Stimulated activated CD8-positive, alpha-beta memory T cell treated with anti-CD3 and anti-CD28 coated beads, Interleukin-15, amount 100 ng/mL, for 4 hours (primary cell): ENCODE measurements at places on chromosomes 4 and X.
A peak's percentile ranks its signal among the peaks of the same experiment; 100 is the strongest.

GRCh38 chrX:39144323-39144722 lies 343.1 kb downstream of the MID1IP1 start:
- no peak for DNase-seq

DNA sequence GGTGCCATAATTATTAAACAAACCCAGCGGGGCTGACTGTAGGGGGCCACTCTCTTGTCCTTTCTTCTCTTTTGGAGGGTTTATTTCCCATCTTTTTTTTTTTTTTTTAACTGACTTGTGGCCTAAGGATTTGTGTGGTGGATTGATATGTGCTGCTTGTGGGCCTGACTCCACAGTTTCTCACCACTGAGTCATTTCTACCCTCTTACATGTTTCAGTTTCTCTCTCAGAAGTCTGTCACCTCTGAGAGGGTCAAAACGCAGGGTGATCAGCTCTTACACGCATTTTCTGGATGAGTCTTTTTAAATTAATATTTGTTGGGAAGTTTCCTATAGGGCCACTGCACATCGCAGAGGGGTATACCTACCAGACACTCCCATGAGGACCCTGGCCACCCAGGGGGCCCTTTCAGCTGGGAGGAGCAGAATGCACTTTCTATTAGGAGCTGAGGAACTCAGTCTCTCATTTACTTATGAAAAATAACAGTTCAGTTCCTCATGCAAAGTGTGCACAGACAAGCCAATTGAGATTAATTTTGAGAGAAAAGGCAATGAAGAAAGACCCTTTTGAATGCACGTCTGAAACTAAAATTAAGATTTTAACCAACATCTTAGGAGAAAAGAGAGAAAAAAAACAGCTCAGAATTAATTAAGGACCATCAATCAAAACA lies 407.9 kb downstream of the TECRL start:
- DNase-seq = no peak

DNA sequence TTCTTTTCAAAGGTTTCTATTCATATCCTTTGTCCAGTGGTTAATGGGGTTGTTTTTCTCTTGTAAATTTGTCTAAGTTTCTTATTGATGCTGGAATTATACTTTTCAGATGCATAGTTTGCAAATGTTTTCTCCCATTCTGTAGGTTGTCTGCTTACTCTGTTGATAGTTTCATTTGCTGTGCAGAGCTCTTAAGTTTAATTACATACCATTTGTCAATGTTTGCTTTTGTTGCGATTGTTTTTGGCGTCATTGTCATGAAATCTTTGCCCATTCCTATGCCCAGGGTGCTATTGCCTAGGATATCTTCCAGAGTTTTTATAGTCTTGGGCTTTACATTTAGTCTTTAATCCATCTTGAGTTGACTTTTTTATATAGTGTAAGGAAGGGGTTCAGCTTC lies 21.2 kb upstream of the UGT8 start:
- DNase-seq = no peak

- DNase-seq = no peak
These were observed 218.2 kb downstream of the IDS start for GRCh38 chrX:149286940-149287349.

- DNase-seq = no peak
These were observed 12.4 kb downstream of the PSAPL1 start for GRCh38 chr4:7422151-7422897.

DNA sequence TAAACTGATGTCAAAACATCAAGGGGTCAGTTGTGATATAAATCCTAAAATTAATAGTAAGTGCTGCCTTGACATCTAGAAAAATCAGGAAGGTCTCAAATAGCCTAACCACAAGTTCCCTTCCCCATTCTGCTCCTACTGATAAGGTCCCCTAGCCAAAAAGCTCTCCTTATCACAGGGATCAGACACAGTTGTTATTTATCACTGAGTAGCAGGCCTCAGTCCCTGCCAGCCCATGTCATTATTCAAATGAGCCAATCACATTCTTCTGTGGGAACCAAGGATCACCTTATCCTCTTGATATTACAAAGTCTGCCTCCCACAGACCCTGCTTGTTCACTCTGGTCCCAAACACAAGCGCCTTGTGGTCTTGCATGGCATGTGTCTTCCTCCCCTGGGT lies 23.3 kb upstream of the TMEM255A start:
- no peak for DNase-seq

DNA sequence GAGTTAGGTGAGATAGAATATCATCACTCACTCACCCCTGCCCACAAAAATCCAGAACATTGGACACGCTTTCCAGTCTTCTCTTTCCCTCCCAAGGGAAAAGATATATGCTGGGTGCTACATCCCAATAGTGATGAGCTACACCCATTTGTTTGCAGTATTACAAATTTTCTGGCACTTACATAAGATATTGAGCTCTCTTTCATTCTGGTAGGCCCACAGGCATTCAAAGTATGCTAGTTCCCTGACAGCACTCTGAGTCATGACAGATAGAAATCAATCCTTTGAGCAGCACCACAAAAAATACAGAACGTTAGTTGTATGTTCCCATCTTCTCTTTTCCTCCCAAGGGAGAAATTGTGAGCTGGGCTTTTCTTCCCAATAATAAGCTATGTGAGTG lies 477.6 kb upstream of the GRID2 start:
- DNase-seq = no peak

- peak; percentile 8 for DNase-seq
These were observed 554 bp downstream of the DCTD start for GRCh38 chr4:182916483-182917181.

DNA sequence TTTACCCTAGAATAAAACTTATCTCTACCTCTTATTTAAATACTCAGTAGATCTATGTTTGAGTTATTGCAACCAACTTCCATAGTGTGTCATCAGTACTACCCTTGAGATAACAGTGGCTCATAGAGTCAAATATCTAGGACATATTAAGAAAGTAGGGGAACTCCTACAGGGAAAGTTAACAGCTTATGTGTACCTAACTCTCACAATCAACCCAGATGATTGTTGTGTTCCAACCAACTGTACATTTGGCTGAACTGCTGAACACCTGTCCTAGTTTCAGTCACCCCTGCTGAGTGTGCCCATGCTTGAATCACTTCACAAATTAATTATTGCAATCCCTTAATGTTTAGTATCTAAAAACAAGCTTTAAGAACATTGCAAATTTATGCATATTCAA lies 244.2 kb upstream of the GRID2 start:
- DNase-seq = no peak

DNA sequence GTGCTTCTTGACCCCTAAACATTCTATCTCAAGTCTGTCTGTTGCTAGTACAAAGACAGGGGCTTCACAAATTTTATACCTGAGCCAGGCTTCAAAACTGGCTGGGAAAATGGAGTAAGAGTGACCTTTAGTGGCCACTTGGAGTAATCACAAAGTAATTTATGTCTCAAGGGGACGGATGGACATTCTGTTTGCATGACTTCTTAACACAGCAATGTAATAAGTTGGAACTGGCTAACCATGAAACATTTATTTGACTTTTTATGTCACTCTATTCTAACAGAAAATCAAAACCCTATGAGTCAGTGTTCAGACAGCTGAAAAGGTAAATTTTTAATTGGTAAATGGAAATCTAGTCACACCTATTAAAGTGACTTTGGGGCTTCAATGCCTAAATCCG lies 600.6 kb downstream of the ANKRD50 start:
- no peak for DNase-seq

- no peak for DNase-seq
These were observed 49.7 kb downstream of the MID1IP1 start for GRCh38 chrX:38850807-38851544.

DNA sequence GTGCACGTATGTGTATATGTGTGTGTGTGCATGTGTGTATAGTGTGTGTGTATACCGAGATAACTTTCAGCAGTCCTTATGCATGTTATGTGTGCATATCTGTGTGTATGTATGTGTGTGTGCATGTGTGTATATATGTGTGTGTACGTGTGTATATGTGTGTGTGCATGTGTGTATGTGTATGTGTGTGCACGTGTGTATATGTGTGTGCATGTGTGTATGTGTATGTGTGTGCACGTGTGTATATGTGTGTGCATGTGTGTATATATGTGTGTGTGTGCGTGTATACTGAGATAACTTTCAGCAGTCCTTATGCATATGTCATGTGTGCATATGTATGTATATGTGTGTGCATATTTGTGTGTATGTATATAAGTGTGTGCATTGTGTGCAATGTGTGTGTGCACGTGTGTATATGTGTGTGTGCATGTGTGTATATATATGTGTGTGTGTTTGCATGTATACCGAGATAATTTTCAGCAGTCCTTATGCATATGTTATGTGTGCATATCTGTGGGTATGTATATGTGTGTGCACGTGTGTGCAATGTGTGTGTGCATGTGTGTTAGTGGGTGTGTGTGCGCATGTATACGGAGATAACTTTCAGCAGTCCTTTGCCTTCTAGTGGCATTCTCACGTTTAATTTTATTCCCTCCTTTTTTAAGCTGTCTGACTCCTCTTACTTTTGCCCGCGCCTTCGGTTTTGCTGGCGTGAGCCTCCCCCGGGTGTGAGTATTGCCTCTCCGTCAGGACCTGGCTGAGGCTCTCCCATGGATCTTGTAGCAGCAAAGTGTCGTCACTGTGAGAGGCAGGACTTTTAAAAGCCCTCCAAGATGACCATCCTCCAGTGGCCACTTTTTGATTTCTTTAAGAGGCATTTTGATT lies 99.6 kb upstream of the SHOX start:
- no peak for DNase-seq

GRCh38 chr4:213971-214370 lies 89.7 kb downstream of the ZNF718 start:
- DNase-seq = no peak

GRCh38 chr4:159107203-159107925 lies 4.5 kb downstream of the RAPGEF2 start:
- DNase-seq = no peak

DNA sequence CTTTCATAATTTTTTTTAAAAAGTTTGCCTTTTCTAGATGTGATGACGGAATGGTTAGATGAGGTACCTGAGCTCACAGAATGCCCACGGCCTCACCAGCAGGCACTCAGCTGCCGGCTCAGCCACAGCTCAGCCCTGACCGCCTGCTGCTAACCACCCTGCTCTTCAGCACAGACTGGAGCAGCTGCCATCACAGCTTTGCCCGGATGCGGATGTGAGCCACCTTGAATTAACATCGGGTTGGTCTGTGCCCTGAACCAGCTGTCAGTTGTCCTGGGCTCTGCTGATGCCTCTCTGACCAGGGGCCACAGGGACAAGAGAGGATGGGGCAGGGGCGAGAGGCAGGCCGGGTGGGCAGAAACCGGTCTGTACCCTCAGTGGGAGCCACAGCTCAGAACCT lies 93.3 kb downstream of the HMX1 start:
- no peak for DNase-seq

GRCh38 chr4:10741961-10742699 lies 57.6 kb upstream of the CLNK start:
- DNase-seq = no peak
